ENCODE measurements at places on chromosomes 4 and X. TPM values are rescaled to one million over a fixed set of nuclear protein-coding genes. Genes with fewer than 3 reads are reported as not detected.

TEC gene
- total RNA-seq = 0.92 TPM

BMP3 gene
- total RNA-seq = not detected

MCF2 gene
- not detected for total RNA-seq

STPG2 gene
- not detected for total RNA-seq

FABP2 gene
- not detected for total RNA-seq

SPANXB1 gene
- not detected for total RNA-seq

SLC49A3 gene
- total RNA-seq = 3.0 TPM

OPN1MW gene
- not detected for total RNA-seq

CPE gene
- 12.2 TPM for total RNA-seq

DNAAF6 gene
- total RNA-seq = not detected

DCLK2 gene
- 1.1 TPM for total RNA-seq

DNA sequence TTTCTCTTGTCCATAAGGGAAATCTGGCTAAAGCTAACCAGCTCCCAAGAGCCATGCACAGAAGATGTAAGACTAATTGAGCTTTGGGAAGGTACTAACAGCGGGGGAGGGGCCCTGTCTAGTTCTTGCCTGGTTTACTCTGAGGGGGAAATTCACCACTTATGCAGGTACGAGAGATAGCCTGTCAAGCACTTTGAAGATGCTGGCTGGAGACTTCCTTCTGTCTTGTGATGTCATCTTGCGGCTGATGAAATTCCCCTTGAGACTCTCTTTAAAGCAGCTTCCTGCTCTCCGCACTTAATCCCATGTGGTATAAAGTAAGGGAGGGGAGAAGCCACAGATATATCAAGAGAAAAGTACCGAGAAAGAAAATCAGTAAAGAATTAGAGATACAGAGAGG, 345.3 kb downstream of the MAPK10 start:
- DNase-seq = no peak

DNA sequence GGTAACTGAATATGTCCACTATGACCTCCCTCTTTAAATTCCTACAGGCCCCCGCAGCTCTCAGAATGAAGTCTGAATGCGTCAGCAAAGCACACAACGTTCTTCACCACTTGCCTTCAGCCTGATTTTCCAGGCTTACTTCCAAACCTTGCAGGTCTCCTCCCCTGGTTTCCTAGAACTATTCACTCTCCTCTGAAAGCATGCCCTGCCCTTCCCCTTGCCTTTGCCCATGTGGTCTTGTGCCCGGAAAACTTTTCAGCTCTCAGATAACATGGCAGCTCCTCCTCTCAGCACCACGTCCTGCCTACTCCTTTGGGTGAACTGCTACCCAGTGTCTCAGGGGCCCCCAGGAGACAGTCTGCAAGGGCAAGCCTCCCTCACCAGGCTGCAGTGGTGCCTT, 268.5 kb upstream of the LDB2 start:
- no peak for DNase-seq

DNA sequence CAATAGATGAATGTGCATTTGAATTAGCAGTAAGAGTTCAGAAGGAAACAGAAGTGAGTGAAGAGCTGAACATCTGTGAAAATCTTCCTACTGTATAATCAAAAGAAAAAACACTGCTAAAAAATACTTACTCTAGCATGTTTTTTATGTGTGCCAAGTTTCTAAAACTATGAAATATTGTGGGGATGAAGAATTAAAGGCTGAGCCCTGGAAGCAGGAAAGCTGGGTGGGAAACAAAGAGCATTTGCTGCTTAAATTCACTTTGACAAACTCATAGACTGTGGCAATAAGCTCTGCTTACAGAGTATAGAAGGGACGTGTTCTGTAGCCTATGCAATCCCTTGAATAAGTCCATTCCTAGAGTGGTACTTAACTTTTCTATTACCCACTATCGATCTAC, 261.7 kb downstream of the ANKRD50 start:
- no peak for DNase-seq

DNA sequence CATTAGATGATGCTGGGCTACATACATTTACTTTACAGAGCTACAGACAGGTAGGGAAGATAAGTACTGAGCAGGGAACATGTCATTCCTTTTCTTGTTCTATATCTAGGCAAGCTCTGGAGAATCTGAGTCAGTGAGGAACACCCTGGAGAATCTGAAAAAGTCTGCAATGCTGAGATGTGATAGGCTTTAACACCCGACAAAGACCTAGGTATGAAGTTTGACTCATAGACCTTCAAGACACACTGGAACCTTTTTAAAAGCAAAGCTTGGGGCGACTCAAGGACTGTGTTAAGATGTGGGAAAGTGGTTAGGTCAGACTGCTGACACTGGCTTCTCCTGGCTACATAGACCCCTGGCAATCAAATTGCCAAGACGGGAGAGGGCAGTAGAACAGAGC, 42.8 kb downstream of the OSTC start:
- DNase-seq = no peak

DNA sequence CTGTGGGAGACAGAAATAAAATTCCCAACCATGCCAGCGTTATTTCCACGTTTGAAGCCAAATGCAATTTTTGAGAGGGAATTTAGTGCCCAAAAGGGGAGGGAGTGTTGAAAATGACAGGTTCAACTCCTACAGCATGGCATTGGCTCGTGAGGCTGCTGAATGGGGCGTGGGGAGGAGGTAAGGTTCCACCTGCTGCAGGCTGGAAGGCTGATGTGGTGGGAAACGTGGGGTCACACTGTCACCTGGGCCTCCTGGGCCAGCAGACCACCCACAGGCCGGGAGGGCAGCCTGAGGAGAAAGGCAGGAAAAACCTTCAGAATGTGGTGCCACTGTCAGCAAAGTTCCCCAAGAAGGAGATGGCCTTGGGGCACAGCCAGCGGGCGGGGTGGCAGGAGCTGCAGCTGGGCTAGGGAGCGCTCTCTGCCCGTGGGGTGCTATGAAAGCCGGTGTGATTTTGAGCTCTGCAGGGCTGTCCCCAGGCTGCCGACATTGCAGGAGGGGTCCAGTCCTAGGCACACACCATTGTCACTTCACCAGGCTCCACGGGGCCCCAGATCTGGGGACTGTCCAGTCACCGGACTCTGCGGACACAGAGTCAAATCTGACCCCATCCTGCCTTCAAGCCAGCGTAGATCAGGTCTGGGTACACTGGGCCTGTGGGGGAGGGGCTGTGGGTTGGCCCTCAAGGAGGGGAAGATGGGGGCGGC, 19.6 kb downstream of the MSANTD1 start:
- no peak for DNase-seq

GRCh38 chr4:3019145-3019846, 55.0 kb downstream of the HTT-AS start:
- DNase-seq = no peak

DNA sequence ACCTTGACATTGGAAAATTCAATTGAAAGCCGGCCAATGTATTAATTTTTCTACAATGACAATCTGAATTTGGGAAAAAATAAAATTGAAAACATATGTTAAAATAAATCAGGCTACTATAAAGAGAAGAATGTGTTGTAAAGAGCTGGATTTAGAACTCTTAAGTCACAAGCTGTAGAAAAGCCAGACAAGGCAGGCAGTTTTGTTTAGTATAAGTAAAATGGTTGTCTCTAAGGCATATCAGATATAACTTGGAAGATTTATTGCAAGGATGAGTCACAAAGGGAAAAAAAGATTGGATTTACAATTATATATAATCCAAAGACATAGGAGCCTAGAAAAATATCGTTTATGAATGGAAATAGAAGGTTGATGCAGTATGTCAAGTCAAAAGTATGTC, 549.1 kb upstream of the EPHA5 start:
- no peak for DNase-seq

- no peak for DNase-seq
Observed at GRCh38 chrX:45745479-45745878, 544.8 kb upstream of the DIPK2B start.

DNA sequence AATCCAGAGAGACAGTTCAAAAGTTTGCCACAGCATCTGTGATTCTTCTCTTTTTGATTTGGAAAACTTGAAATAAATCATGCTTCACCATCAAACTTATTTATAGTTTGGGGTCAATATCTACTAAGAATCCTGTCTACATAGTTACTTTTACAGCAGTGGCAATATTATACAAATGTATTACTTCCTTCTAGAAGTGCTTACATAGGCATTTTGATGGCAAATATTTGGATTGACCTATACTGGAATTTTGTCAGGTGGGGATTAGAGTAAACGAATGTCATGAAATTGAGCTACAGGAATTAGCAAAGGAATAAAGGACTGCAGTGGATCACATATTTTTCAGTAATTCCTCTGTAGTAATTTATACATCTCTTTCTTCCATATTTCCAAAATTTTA, 1885.5 kb upstream of the ADGRL3 start:
- no peak for DNase-seq

DNA sequence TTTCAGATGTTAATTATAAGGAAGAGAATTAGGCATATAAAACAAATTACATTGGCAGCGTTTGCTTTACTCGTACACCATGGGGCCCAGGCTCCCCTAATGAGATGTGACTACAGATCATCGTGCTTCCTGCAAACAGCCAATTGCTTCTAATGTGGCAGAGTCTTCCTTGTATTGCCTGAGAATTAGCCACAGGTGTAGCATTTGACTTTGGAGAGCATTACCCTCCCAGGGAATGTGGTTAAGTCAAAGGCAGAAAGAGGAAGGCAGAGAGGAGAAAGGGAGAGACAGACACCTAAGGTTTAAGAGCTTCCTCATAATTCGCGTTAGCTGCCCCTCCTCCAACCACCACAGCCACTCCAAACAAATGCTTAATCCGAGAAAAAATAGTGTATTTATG, 97.0 kb downstream of the MID1IP1 start:
- DNase-seq = no peak

- DNase-seq = no peak
Observed at GRCh38 chr4:174592985-174593335, 70.7 kb upstream of the HPGD start.

- DNase-seq = no peak
Observed at GRCh38 chrX:46072372-46072771, 472.8 kb downstream of the ZNF674 start.

DNA sequence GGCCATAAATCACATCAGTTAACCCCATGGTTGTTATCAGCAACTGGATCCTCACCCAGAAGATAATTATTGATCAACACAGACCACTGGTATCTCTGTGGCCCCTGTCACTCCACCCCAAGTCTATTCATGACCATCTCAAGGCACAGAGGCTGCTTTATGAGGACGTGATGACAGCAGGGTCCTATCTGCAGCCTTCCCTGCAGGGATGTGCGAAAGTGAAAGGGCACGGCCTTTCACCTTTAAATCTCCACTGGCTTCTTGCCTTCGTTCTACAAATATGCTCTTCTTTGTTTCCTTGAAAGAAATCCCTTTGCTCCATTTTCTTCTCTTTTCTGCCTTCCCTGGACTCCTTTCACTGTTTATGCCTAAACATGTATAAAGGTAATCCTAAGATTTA, 170.6 kb upstream of the EDNRA start:
- no peak for DNase-seq

DNA sequence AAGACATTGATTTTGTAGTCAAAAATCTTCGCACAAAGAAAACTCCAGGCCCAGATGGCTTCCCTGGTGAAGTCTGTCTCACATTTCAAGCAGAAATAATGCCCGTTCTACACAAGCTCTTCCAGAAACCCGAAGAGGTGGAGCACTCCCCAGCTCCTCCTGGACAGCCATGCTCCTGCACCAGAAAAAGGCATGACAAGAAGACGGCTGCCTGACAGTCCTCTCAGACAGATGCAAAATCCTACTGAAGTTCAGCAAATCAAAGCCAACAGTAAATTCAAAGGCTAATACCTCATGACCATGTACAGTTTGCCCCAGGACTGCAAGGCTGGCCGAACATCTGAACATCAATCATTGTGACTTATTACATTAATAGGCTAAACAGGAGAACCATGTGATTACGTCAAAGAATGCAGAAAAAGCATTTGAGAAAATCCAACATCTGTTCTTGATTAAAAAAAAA, 30.8 kb upstream of the MXD4 start:
- DNase-seq = no peak

DNA sequence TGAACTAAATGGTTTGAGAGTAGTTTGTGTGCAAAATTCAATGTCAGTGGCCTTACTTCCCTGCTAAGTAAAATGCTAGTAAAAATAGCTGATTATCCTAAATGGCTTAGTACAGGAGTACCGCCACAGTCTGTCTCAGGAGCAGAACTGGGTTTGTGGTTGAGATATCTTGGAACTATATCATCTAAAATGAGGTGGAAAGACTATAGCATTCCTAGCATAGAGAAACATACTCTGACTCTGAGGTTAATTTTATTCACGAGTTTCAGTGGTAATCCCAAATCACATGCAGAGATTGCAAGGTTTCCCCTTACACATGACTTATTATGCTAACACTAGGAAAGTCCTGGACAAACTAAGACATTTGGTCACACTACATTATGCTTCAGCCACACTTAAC, 70.4 kb downstream of the OR13H1 start:
- no peak for DNase-seq

DNA sequence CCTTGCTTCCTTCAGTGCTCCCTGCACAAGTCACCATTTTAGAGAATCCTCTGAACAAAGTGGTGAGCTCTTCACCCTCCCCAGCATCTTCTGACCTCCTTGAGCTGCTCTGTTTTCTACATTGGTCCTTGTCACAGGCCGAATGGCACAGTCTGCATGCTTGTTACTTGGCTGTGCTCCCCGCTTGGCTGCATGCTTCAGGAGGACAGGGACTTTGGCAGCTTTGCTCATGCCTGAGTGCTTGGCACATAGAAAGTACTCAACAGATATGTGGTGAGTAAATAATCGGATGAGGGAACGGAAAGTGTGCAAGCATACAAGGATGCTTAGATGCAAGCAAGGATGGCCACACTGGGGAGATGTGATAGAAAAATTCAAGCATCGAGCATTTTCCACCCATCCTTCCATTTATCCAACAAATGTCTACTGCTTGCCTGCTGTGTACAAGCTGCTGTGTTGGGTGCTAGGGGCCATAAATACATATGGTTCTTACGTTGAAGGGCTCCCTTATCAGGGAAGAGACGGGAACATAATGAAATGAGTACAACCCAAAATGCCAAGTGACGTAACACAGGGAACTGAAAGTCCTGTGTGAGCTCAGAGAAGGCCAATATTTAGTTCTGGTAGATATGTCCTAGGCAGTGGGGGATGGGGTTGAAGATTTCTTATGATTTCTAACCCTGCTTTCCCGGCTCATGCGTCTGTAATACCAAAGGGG, 31.2 kb downstream of the SLC2A9 start:
- no peak for DNase-seq

- no peak for DNase-seq
Observed at GRCh38 chrX:31420302-31420701, 348.5 kb upstream of the FTHL17 start.

DNA sequence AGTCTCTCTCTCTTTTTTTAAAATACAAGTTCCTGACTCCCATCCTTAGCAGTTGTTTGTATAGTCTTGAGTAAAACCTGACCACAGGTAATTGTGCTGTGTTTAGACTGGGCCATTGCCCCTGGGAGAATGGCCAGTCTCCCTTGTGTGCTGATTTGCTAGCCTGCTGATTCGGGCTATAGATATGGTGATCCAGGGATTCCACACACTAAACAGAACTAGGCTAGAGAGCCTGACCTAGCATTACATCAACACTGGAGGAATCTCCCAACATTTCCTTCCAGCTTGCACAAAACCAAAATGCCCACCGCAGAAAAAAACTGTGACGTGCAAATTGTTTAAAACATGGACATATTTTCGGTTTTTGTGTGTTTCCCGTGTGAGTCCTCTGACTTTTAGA, 5.1 kb downstream of the UPRT start:
- no peak for DNase-seq

- no peak for DNase-seq
Observed at GRCh38 chrX:13094828-13095341, 50.5 kb upstream of the FAM9C start.

Measured in psoas muscle (tissue), 8 donors.